Esophagus muscularis mucosa (tissue), 4 donors: ENCODE measurements at places on chromosomes 13 and 19. TPM values are rescaled to one million over a fixed set of nuclear protein-coding genes. Genes with fewer than 3 reads are reported as not detected.

- peak overlapping the region; percentile 82 for H3K27ac ChIP-seq
- DNase-seq, result no peak
- no peaks in the 10 kb centered on the region for H3K27me3 ChIP-seq
- H3K36me3 ChIP-seq, result no peaks in the 10 kb centered on the region
Measured at GRCh38 chr13:32257649-32258048, 57.5 kb downstream of the ZAR1L start.

The GFY gene
- total RNA-seq, result not detected

- H3K4me3 ChIP-seq, result no peak overlapping the region
- H3K36me3 ChIP-seq, result no peaks in the 10 kb centered on the region
- no peaks in the 10 kb centered on the region for H3K4me1 ChIP-seq
- H3K27ac ChIP-seq, result no peak overlapping the region
Measured at GRCh38 chr13:83716121-83716520, 166.2 kb downstream of the SLITRK1 start.

DNA sequence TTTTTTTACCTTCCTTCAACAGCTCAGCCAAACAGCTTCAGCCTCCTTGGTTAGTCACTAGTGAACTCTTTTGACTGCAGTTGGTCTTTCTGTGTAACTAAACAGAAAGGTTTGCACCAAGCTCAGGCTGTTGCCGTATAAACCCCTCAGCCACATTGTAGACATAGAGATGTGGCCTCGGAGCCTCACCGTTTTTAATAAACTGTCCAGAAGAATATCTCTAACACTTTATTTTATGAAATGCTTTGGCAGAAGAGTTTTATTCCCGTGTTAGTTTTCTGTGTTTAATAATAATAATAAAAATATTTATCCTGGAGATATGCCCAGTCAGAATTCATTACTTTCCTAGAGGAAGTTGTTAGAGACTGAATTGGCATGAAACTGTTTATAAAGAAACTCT lies 171.7 kb upstream of the MAB21L1 start:
- H3K27ac ChIP-seq, result no peak overlapping the region
- no peaks in the 10 kb centered on the region for H3K27me3 ChIP-seq
- peaks cover 11% of the 10 kb centered on the region for H3K4me1 ChIP-seq
- peaks cover 20% of the 10 kb centered on the region for H3K36me3 ChIP-seq
- H3K4me3 ChIP-seq, result no peak overlapping the region
